ENCODE measurements at places on chromosomes 1 and 21.

GRCh38 chr1:90836345-90836679 lies 119.2 kb upstream of the BARHL2 start:
- DNase-seq = no peak

- DNase-seq = peak; percentile 82
These were observed 50.7 kb downstream of the JAK1 start for GRCh38 chr1:64915381-64916274.

DNA sequence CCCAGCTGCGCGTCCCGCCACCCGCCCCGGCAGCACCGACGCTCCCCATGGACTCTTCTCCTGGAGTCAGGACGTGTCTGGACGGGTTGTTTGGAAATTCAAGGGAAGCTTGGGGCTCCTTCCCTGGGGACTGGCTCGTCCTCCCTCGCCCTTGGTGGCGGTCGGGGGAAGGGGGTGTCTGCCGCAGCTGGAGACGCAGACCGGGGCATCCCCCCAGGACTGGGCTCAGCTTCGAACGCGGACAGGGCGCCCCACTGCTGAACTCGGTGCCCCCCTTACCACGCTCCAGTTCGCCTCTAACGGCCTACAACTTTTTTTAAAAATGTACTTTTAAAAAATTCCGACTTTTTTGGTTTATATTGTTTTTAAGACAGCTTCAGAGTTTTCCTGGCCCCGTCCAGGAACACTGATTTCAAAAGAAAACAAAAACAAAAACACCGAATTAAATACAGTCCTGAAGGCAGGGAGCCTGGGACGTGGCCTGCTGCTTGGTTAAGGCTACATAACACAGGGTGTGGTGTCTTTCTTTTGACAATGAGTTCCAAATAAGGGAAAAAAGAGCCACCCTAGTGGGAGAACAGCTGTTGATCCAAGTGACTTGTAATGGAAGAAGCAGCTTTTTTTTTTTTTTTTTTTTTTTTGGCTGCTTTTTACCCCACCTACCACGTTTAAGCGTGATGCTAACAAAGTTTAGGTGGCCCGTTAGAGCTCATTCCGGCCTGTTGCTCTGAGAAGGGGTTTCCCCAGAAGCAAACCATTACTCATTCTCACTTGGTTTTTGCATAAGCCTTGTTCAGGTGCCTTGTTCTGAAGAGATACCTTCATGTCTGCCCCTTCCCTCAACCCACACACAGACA lies 862 bp upstream of the DIPK1A start:
- peak; percentile 68 for DNase-seq

GRCh38 chr1:232192781-232193450 lies 437.0 kb downstream of the SIPA1L2 start:
- no peak for DNase-seq

DNA sequence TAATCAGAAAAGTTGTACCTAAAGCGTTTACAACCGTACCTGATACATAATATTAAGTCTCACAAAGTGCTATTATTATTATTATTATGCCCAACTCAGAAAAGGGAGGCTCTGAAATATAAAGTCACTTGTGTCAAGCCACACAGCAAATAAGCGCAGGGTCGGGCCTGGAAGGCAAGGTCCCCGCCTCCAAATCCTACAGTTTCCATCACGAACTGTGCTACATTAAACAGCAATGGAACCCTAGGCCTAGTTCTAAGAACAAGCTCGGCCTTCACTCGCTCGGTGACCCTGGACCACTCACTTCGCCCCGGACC lies 549 bp downstream of the PARS2 start:
- no peak for DNase-seq

GRCh38 chr1:17706445-17706844 lies 48.7 kb upstream of the ACTL8 start:
- DNase-seq = no peak

DNA sequence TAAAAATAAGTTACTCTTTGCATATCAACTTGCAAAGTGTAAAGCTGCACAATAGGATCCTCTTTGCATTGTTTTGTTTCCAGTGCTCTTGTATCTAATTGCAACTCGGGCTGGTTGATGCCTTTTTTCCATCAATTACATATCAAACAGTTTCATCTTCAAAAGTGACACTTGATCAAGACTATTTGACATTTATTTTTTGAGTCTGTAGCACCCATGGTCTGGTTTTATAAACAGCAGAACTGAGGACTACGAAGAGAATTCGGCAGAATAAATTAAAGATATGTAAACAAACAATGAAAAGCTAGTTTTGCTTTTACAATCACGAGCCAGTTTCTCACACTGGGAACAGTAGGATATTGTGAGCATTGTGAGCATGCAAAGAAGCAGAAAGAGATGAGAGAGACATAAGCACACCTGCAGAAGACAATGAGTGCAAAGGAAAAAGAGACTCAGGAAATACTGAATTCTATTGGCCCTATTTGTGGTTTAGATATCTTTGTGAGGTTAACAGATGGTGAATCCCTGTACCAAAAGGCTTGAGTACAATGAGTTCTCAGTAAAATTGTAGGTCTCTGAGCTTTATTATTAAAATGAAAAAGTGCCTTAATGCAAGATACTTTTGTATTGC lies 45.4 kb downstream of the RPL5 start:
- no peak for DNase-seq

DNA sequence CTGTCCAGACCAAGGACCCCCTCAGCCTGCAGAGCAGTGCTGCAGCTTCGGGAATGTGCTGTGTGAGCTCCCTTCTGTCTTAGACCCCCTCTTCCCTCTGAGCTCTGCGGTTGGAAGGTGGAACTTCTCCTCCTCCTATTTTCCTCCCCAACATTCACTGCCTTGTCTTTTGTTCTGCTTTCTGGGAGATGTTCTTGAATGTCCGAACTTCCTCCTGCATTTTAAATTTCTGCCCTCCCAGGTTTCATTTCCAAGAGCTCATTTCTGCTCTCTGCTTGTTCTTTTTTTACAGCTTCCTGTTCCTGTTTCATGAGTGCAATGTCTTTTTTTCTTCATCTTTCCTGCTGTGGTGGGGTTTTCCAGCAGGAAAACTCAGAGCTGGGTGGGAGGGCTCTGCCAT lies 29.3 kb downstream of the RRP1 start:
- no peak for DNase-seq

DNA sequence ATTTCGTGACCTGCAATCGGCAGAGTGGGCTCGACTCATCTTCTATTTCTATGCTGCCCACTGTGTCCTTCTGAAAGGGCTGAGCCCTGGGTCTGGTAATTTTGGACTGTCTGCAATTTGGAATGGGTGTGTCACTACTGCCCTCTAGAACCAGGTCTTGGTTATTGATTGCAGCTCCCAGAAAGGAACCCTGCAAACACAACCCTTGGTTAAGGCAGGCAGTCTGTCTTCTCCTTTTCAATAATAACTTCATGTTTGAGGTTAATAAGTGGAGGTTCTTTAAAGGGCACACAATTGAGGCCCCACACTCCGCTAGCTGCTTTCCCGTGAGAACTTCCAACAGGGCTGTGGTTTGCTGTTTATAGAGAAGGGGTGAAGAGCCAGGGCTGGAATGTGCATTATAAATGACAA lies 79.9 kb upstream of the LYST start:
- DNase-seq = no peak

DNA sequence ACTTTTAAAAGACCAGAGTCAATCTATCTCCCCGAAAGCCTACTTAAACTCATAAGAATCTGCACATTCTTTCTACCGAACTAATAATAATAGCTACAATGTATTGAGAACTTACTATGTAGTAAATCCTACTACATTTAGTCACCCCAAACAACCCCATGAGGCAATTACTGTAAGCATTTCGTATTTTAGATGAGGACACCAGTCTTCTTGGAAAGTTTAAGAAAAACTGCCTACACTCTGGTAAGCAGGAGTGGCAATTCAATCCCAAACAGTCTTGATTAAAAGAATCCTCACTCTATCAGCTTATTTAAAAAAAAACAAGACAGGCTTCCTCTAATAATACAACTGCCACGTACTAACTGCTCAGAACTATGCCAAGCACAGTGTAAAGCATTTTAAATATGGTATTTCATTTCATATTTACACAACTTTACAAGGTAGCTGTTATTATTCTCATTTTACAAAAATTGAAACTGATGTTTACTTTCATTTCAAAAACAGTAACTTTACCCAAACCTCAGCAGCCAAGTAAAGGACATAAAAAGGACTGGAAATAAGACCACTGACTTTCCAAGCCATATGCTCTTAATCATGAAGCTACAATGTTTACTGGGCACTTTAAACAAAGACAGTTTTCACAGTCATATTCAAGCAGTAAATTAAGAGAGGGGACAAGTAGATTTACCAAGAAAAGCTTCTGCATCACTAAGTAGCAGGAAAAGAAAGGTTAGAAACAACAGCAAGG lies 13.9 kb downstream of the ARID4B start:
- DNase-seq = no peak

GRCh38 chr1:235035928-235036327 lies 92.7 kb downstream of the TOMM20 start:
- DNase-seq = no peak

DNA sequence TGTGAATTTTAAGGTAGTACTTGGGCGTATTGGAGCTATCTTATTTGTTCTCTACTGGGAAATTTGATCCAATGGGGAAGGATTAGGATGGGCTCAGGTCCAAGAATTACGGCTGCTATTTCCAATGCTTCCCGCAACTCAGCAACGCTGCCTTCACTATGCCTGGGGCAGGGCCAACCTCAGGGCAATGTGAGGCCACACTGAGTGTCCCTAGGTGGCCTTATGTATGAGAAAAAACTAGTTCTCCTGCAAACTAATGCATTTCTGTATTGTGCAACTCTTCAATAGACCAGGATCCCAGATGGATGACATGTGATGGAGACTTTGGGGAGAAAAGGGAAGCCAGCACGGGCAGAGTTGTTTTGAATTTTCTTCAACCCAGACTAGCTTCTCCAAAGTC lies 168.1 kb downstream of the DUSP10 start:
- DNase-seq = no peak

- DNase-seq = no peak
These were observed 30.9 kb downstream of the RGS5 start for GRCh38 chr1:163171826-163172225.

DNA sequence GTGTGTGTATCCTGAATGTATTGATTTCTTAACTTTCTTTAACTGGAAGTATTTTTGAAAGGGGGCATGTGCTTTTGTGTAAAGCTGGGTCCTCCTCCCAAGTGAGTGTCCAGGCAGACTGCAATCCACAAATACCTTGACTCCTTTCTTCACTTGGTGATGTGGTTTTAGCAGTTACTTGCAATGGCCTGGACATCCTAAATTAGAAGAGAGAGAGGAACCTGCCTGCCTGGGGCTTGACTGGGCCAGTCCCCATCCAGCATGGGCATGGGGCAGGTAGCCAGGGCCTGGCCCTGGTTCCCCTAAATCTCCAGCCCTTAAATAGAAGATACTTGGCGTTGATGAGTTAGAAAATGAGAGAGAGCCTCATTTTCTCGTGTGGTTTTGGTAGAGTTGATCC lies 159.7 kb downstream of the PGBD5 start:
- no peak for DNase-seq

DNA sequence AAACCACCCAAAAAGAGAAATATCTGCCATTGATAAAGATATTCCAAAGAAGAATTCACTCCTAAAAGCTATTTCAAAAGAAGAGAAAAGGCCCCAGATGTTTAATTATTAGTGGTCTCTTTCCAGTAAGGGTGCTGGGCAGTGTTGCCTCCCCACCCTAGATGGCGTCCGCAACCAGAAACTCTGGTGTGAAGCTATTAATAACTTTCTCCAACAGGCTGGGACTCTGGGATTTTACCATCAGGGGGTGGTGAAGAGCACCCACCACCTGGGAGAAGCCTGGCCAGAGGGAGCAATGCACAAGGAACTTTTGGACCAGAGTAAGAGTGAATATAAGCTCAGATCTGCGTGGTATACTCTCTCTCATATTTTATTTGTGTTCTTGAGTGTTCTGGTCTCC lies 115.4 kb upstream of the TIAM1 start:
- peak; percentile 72 for DNase-seq

DNA sequence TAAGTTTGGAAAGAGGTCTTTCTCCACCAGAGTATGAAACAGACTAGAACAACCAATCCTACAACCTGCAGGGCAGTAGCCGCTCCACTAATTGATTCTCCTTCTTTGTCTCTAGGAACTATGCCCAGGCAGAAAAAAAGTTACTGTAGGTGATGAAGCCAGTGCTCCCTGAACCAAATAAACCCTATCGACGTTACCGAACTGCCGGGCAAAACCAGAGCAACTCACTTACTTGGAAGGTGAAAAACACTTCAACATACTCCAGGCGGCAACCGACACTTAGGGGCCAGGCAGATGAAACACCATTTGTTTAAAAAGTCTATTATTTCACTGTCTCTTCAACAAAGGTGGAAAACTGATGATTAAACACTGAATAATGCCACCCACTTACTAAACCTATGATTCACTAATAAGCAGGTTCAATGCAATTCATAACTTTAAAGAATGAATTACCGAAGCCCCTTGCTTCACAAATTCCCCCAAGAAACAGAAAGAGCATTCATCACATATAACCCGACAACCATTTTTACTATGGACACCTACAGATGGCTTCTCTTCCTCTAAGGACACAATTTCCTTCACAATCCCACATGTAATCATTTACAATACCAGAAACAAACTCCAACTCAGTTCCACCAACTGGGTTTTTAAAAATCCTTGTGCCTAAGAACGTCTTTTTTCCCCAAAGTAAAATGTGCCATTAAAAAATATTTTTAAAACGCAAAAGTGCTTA lies 1.6 kb downstream of the NRIP1 start:
- DNase-seq = peak; percentile 58

DNA sequence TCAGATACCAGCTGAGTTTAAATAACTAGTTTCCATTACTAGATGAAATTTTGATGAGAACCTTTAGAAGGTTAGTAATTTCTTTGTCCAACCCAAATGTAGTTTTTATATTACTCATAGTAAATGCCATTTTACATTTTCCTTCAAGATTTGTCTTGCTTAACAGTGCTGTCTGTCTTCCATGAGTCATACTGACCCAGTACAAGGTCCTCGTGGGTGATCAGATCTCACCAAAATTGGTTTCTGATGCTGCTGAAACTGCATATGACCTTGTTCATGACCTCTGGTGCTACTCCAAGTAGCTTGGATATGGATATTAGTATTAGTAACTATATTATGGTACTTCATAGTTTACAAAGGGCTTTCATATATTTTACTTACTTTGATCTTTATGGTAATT lies 207.1 kb downstream of the RYR2 start:
- no peak for DNase-seq
